ENCODE measurements at places on chromosomes 11 and 22.
A peak's percentile ranks its signal among the peaks of the same experiment; 100 is the strongest.

GRCh38 chr22:48432781-48433518 is 1394.7 kb downstream of the BRD1 start:
- no peak for DNase-seq

DNA sequence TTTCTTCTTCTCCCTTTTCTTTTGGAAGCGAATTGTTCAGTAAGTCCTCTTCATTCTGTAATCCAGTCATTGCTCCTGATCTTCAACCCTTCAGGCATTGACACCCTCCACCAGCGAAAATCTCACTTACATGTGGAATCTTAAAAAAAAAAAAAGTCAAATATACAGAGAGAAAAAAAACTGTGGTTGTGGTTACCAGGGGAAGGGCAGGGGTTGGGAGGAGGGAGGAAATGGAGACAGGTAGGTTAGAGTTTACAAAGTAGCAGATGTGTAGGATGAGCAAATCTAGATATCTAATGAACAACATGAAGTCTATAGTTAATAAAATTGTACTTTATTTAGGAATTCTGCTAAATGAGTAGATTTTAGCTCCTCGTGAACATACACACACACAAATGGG is 17.7 kb upstream of the TMEM123 start:
- peak; percentile 14 for DNase-seq

GRCh38 chr11:64571410-64572091 is 19.5 kb upstream of the SLC22A12 start:
- no peak for DNase-seq

GRCh38 chr22:43693249-43693648 is 118.9 kb downstream of the EFCAB6 start:
- DNase-seq, result no peak

DNA sequence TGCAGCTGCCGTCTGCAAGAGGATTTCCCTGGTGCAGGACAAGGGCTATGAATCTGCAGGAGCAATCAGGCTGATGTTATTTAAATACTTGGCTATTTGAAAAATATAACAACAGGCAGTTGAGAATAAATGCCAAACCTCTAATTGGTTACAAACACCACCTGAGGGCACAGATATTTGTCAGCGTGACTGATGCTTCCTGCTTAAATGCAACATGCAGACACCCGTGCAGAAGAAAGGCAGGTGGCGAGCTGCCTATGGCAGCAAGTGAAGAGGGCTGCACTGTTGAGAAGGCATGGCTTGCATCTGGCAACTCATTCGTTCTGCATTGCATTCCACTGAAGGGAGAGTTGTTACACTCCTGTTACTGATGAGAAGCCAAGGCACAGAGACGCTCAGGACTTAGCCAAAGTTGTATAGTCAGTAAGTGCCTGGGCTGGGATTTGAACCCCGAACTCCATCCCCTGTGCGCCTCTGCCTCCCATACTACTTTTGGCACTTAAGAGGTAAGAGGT is 350.6 kb downstream of the TENM4 start:
- no peak for DNase-seq

DNA sequence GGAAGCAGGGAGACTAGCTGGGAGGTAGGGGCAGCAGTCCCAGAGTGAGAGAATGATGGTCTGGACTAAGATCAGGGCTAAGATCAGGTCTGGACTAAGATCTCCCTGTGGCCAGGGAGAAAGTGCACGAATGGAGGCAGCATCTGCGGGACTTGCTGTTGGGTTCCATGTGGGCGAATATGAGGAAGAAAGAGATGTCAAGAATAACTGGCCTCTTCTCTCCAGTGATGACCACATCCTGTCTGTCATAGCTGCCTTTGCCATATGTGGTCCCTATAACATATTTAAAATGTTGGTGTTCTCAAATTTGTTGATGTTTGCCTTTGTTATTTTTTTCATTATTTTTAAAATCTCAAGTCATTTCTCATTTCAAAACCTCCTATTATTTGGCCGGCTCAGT is 27.4 kb upstream of the CXCR5 start:
- no peak for DNase-seq

GRCh38 chr11:45652781-45653180 is 12.6 kb downstream of the CHST1 start:
- no peak for DNase-seq

DNA sequence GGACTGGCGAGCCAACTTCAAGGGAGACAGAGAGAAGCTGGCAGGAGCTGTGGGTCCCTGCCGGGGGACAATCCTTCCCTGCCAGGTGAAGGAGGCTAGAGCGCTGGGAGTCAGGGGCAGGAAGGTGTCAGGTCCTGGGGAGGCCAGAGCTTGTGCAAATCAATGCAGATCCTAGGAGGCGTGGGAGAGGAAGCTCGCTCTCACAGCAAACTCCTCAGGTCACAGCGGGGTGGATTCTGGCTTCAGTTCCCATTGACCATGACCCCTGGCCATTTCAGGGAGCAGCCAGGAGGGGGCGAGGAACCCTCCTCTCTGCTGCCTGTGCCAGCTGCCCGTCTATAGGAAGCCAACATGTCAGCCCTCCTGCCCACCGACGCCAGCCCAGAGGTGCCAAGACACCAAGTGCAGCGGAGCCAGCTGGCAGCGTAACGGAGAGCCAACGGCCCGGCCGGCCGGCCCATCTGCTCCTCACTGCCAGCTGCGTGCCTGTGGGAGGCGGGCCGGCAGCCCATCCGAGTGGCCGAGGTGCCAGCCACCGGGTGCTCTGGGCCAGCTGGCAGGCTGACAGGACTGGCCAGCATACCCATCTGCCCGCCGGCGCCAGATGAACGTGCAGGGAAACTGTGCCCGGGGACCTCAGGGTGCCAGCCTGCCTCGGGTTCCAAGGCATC is 374.8 kb downstream of the MIAT start:
- no peak for DNase-seq

DNA sequence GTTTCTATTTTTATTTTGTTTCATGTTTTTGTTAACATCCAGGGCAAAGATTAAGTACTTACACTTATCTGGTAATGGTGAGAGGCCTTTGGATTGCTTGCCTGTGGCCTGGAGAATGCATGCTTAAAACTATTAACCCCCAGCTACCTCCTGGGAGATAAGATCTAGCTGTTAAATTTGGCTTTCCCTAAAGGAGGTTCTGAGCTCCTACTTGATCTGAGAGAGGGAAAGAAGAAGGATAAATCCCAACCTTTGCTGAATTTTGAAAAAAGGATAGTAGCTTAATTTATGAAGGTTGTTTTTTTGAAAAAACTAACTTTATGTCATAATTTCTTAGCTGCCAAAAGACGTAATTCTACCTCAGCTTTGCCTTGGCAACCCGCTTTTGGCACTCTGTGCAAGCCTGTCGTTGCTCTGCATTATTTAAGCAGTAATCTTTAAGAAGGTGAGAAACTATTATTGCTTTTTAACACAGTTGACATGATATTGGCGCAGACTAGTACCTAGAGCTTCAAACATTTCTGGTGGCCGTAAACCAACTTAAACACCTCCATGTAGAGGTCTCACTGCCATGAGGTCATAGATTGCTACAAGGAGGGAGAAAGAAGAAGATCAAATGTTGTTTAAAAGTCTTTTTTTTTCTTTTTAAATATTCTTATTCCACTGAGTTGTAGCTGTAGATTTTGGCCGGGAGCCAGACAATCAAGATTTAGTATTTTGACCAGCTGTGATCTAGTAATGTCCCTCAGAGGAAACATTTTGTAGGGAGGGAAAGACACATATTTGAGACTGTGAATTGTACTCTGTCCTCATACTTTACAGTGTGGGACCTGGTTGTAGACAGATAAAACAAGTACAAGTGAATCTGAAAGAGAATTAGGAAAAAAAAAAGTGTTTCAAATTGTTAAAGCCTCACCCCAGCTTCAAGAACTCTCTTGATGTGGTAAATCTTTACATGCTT is 74.4 kb downstream of the WNT11 start:
- no peak for DNase-seq

GRCh38 chr22:24189249-24190158 is 8.2 kb downstream of the SUSD2 start:
- peak; percentile 22 for DNase-seq

GRCh38 chr11:106459135-106459534 is 381.7 kb downstream of the AASDHPPT start:
- DNase-seq, result no peak

GRCh38 chr11:35377262-35377661 is 42.1 kb downstream of the SLC1A2 start:
- no peak for DNase-seq

DNA sequence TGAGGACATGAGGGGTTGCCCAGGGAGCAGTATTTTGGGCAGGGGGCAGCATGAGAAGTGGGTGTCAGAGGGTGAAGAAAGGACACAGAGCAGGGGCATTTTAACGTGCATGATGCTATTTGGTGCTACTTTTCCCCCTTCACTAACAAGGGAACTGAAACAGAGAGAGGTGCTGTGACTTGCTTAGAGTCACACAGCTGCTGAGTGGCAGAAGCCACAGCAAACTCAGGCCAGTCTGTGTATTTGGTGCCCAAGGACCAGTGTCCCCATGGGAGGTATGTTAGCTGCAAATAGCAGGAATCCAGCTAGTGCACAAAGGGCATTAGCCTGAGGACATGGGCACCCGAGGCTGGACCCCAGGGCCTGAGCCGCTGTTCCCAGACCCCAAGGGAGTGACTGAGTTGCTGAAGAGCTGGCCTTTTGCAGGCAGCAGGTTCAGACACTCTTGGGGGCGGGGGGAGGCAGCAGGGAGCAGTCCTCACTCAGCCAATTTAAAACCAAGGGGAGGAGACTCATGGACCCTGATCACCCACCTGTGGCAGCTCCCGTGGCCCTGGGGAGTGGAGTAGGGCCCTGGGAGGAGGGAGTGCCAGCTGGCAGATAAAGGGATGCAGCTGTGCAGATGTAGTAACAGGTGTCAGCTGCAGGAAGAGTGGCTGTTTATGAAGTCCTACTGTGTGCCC is 14.6 kb downstream of the PARVG start:
- DNase-seq, result no peak

DNA sequence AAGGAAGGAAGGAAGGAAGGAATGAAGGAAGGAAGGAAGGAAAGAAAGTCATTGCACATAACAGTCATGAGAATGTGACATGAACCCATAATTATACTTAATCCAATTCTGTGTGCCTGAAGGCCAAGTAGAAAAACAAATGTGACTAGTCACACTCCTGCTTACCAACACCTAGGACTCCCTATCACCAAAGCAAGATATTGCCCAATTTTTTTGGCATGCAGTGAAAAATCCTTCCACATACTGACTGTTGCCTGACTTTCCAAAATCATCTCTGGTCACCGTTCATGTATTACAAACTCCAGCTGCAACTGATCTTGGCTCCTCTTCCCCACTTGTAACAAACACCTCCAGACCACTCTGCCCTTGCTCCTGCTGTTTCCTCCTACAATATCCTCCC is 516.8 kb downstream of the OPCML start:
- DNase-seq, result no peak

GRCh38 chr11:116833816-116834534 is 3.4 kb downstream of the APOA1 start:
- no peak for DNase-seq

DNA sequence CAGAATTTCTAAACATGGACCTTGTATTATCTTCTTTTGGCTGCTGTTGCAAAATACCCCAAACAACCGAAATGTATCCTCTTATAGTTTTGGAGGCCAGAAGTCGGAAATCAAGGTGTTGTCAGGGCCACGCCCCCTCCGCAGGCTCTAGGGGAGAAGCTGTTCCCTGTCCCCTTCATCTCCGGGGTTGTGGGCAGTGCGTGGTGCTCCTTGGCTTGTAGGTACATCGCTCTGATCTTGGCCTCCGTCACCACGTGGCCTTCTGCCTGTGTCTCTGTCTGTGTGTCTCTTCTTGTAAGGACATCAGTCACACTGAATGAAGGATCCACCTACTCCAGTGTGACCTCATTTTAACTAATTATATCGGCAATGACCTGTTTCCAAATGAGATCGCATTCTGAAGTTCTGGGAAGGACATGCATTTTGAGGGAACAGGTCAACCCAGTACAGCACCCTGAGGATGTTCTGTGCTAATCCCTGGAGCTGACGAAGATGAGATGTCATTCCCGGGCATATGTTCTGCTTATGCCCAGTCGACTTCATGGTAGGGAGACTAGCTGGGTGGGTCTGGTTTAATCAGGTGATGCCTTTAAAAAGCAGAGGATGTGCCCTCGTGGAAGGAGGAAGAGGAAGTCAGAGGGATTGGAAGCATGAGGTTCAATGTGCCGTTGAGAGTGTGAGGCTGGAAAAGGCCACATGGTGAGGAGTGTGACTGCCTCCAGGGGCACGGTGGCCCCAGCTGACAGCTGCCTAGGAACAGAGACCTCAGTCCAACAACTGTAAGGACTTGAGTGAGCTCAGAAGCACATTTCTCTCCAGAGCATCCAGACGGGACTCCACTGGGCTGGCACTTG is 531.1 kb downstream of the TBC1D22A start:
- DNase-seq, result no peak

DNA sequence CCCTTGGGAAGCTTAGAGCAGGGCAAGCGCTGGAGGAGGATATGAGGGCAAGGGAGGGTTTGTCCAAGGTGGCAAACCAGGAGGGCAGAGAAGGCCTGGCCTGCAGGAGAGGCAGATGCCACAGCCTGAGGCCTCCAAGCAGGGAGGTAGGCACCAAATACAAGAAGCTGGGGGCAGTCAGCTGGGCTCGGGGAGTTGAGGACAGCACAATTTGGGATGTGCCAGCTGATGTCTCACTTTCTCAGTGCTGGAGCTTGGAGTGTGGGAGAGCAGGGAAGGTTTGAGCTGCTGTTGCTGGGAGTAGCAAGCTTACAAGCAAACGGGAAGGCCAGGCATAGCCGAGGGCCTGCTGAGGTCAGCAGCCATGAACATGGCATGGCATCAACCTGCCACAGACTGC is 4.0 kb downstream of the ZDHHC24 start:
- DNase-seq, result no peak

GRCh38 chr22:44207981-44208317 is 27.2 kb downstream of the PARVG start:
- DNase-seq, result no peak

Measured in activated T-cell treated with anti-CD3 and anti-CD28 coated beads for 1 hour (primary cell).